Bronchus fibroblast of lung (primary cell): ENCODE measurements at places on chromosomes 2 and 18. TPM values are rescaled to one million over a fixed set of nuclear protein-coding genes. Genes with fewer than 3 reads are reported as not detected.

The RGPD3 gene
- under 0.01 TPM in 1 of 2 replicates, not detected in the other for total RNA-seq

The ASPRV1 gene
- total RNA-seq: 0.34 TPM in 1 of 2 replicates, not detected in the other

The COL6A3 gene
- 589 and 614 TPM in 2 replicates for total RNA-seq

The GCC2 gene
- total RNA-seq: 4.0 and 5.4 TPM in 2 replicates

The KDSR gene
- total RNA-seq: 27.2 and 29.1 TPM in 2 replicates

The KRTCAP3 gene
- total RNA-seq: 0.15 TPM in 1 of 2 replicates, not detected in the other

The LYPD1 gene
- total RNA-seq: 0.34 and 1.2 TPM in 2 replicates

The RUFY4 gene
- not detected in 2 replicates for total RNA-seq

The HOXD9 gene
- total RNA-seq: not detected in 2 replicates

The GULP1 gene
- total RNA-seq: 21.4 and 27.9 TPM in 2 replicates

The SLC9A4 gene
- not detected in 2 replicates for total RNA-seq

The DGKD gene
- 6.4 and 6.8 TPM in 2 replicates for total RNA-seq

The ZRANB3 gene
- 8.3 and 9.6 TPM in 2 replicates for total RNA-seq

The NYAP2 gene
- total RNA-seq: not detected in 2 replicates

The FN1 gene
- total RNA-seq: 4,600 and 4,893 TPM in 2 replicates

The EGR4 gene
- not detected in 2 replicates for total RNA-seq

The SCN9A gene
- 12.3 and 13.6 TPM in 2 replicates for total RNA-seq

The SP140L gene
- total RNA-seq: 4.0 and 4.9 TPM in 2 replicates

The BCL11A gene
- 0.15 and 0.17 TPM in 2 replicates for total RNA-seq

The MAPRE3 gene
- total RNA-seq: 1.3 and 1.8 TPM in 2 replicates

The MAPK4 gene
- not detected in 2 replicates for total RNA-seq

The SIGLEC15 gene
- total RNA-seq: 0.67 and 1.3 TPM in 2 replicates

The ME2 gene
- total RNA-seq: 39.5 and 42.4 TPM in 2 replicates

The SLC5A7 gene
- not detected in 2 replicates for total RNA-seq

The GATA6 gene
- total RNA-seq: 9.8 and 10.9 TPM in 2 replicates

The DLX1 gene
- total RNA-seq: not detected in 2 replicates

The PLGLB1 gene
- not detected in 2 replicates for total RNA-seq

The NEB gene
- total RNA-seq: under 0.01 and 0.17 TPM in 2 replicates

The BOK gene
- total RNA-seq: 29.7 and 36.5 TPM in 2 replicates

The TMEM200C gene
- 1.3 and 1.5 TPM in 2 replicates for total RNA-seq

The PPP3R1 gene
- total RNA-seq: 14.1 and 15.6 TPM in 2 replicates

The SLC4A3 gene
- 1.3 and 1.8 TPM in 2 replicates for total RNA-seq
